ENCODE measurements at places on chromosomes 11 and 22.

GRCh38 chr11:1194231-1194976 lies 28.5 kb upstream of the MUC5B start:
- DNase-seq = no peak

DNA sequence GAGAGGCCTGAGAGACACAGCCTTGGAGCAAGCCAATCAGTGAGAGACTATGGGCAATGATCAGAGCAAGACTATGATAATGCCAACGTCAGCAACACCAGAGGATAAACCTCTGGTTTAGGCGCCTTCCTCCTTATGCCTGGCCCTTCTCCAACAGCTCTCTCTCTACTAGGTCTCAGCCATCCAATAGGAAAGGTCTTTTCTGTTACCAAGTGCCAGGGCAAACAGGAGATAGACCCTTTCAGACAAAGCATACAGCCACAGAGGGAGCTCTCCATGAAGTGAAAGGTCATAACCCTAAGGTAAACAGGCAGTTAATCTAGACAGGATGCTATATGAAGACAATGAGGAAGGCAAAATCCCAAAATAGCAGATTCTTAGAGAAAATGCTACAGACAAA lies 9.5 kb downstream of the STK33 start:
- DNase-seq = no peak

DNA sequence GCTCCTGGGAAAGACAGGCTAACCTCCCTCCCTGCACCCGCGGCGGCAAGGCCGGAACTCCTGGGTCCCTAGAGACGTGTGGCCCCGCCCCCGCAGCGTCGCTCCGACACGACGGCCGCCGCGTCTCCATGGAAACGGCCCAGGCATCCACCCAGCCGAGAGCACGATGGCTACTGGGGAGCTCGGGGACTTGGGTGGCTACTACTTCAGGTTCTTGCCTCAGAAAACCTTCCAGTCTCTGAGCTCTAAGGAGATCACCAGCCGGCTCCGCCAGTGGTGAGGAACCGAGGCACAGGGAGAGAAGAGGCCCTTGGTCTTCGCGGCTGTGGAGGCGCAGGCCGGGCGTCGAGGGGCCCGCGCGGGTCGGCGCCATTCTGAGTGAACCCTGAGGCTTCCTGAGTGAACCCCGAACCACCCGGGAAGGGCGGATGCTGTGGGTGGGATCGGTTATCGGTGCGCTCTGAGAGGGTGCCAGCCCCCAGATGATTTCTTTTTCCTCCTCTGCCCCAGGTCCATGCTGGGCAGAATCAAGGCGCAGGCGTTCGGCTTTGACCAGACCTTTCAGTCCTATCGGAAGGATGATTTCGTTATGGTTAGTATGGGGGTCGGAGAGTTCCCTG lies at the start of gene CFAP300:
TSS of gene CFAP300 (plus strand) at position 133 of the 620 bp plus-strand sequence. CDS start at position 167, 34 bp downstream.
- DNase-seq = peak; percentile 12

DNA sequence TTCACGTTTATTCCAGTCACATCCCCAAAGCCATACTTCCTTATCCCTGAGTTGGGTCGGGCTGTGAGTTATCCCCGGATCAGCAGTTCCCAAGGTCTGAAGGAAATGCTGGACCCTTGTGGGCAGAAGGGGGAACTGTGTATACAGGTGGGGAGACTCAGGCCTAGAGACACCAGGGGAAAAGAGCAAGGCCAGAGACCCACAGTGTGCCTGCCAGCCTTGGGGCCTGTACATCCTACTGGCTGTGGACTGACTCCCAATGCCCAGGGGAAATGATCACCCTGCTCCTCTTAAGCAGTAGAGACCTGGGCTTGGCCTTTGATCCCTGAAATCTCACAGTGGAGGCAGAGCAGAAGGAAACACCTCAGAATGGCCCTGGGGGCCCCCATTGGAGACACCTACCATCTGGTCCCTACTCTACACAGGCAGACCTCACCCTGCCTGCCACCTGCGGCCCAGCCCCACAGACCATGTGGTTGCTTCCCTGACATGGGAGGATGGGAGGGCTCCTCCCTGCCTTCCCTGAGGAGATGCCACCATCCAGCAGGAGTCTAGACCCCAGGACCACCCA lies 1.3 kb downstream of the SELENOM start:
- no peak for DNase-seq

DNA sequence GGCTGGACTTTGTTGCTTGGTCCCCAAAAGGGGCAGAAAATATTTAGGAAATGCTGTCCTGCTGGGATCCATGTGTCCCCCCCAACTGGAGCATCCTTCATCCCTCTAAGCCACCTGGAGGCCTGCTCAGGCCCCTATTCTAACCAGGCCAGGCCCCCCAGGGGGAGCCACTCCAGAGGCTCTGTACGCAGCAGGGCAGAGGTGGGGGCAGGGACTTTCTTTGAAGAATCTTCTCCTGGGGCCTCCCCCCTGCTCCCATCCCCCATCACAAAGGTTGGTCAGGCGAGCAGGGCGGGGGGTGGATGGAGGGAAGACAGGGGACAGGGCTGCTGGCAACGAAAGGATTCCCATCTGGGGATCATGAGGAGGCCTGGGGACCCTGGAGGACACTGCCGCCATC lies 170.8 kb downstream of the MN1 start:
- DNase-seq = no peak

DNA sequence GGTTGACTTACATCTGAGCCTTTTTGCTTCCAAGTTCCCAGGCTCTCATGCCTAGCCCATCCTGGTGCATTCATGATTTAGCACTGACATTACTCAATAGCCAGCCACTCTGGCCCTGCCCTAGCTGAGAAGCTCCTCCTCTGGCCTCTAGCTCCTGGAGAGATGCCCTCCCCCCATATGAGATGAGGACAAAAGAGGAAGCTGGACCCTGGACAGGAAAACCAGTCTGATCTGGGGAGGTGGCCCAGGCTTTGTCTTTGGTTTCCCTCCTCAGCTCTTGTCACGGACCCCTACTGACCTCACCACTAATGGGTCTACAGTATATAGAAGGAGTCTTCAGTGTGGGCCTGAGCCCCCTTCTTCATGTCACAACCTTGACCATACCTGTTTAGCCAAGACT lies 3.0 kb downstream of the RHOG start:
- no peak for DNase-seq

GRCh38 chr22:17808693-17809403 lies 34.6 kb upstream of the BID start:
- no peak for DNase-seq
